CD4-positive, alpha-beta memory T cell (primary cell): ENCODE measurements at places on chromosomes 2 and 18. TPM values are rescaled to one million over a fixed set of nuclear protein-coding genes. Genes with fewer than 3 reads are reported as not detected.

The RNF144A gene
- 34.3 TPM for total RNA-seq

The TGFA gene
- total RNA-seq, result 4.2 TPM

The DSG1 gene
- total RNA-seq, result not detected

DNA sequence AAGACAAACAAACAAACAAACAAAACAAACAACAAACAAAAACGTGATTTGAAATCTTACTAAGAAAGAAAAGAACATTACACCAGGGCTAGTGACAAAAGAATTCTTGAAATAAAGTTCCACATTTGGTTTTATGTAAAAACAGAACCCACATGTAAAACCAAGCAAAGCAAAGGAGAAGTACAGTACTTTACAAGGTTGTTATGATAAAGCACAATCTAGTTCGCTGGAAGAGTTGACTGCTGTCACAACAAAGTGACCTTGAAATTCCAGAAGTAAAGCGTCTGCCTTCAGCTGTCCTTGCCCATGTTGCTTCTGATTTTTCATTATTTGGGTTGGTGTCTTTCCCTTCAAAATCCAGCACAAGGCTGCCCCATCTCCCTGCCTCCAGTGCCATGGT, 94.8 kb upstream of the CYRIA start:
- DNase-seq, result no peak
- H3K4me3 ChIP-seq, result no peak overlapping the region
- H3K27ac ChIP-seq, result no peak overlapping the region
- no peaks in the 10 kb centered on the region for H3K27me3 ChIP-seq
- no peaks in the 10 kb centered on the region for H3K36me3 ChIP-seq

The SLC38A11 gene
- total RNA-seq, result not detected

The RIT2 gene
- not detected for total RNA-seq

The IL1R2 gene
- total RNA-seq, result not detected

- H3K36me3 ChIP-seq, result no peaks in the 10 kb centered on the region
- H3K27ac ChIP-seq, result peak within 1 kb of the TSS; percentile 47
- H3K4me1 ChIP-seq, result peaks cover 8% of the 10 kb centered on the region
- DNase-seq, result peak; percentile 83
- peak within 1 kb of the TSS; percentile 54 for H3K4me3 ChIP-seq
These were observed at the start of gene KIF5C for GRCh38 chr2:148874868-148875341. Gene KIF5C, plus strand, starts transcription at chr2:148875227. Its CDS starts 391 bp downstream, at chr2:148875618.

The ANKRD53 gene
- not detected for total RNA-seq

DNA sequence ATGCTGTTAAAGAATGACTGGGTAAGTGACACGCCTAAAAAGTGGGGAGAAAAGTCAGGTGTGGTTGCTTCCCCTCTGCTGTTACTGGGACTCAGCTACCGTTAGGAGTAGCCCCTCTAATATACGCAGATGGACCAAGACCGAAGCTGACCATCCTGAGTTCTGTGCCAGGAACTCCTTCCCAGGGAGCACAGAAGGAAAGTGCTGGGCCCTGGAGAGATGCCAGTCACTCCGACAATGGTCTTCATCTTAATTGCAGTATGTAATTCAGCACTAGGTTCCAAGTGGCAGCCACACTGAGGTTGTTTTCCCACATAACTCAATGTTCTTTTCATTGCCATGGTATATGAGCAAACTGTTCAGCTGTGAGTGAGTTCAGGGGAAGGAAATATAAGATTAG, 19.6 kb upstream of the TMEM200C start:
- no peaks in the 10 kb centered on the region for H3K36me3 ChIP-seq
- H3K4me3 ChIP-seq, result no peak overlapping the region
- H3K4me1 ChIP-seq, result no peaks in the 10 kb centered on the region
- DNase-seq, result no peak
- H3K27me3 ChIP-seq, result no peaks in the 10 kb centered on the region
- H3K27ac ChIP-seq, result no peak overlapping the region

- no peak overlapping the region for H3K4me3 ChIP-seq
- no peak for DNase-seq
- H3K4me1 ChIP-seq, result no peaks in the 10 kb centered on the region
- H3K27ac ChIP-seq, result no peak overlapping the region
- H3K27me3 ChIP-seq, result no peaks in the 10 kb centered on the region
These were observed 12.8 kb downstream of the FANCL start for GRCh38 chr2:58228299-58228698.

DNA sequence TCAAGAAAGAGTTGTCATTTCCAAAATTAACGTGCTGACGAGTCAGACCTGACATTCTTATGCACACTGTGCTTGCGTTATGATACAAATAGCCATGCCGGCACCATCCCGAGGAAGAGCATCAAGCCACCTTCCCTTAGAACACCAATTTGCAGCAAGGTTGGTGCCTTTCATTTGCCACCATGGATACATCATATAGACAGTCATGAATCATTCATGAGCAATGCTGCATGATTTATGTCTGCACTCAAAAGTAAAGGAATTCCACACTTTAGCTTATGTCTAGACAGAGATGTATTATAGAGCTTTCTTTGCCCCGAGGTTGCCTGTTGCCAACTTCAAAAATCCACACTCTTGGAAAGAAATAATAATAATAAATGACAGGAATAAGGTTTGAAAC, 166.9 kb downstream of the VWC2L start:
- no peak overlapping the region for H3K4me3 ChIP-seq
- no peaks in the 10 kb centered on the region for H3K36me3 ChIP-seq
- no peaks in the 10 kb centered on the region for H3K27me3 ChIP-seq
- no peak overlapping the region for H3K27ac ChIP-seq
- H3K4me1 ChIP-seq, result no peaks in the 10 kb centered on the region
- no peak for DNase-seq

The STARD6 gene
- not detected for total RNA-seq

DNA sequence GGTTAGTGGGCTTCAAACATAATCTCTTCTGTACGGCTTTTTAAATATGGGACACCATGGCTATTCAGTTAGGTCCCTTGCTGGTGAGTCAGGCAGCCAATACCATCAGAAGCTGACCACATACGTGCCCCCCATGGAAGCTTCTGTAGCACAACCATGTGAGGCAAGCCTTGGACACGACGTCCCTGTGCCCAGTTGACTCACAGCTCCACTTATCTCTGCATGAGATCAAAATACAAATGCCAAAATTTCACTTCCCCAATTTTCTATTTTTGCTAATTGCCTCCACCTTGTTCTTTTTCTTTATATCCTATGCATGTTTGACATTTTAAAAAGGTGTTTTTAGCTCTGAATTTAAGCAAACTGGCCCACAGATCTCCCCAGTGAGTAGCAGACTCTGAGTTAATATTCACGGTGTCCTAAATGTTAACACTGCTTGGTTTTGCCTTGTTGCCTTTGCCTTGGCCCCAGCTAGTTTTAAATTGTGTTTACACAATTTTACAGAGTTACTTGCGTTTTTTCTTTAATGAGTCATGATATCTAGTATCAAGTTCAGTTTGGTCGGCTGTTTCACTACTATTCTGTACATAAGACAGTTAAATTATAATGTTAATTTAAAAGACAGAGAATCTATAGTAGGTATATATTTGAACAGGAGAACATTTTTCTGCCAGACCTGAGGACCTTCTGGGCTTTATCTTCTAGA, 77.5 kb downstream of the CDCA7 start:
- H3K27ac ChIP-seq, result no peak overlapping the region
- no peaks in the 10 kb centered on the region for H3K36me3 ChIP-seq
- H3K4me3 ChIP-seq, result no peak overlapping the region
- no peaks in the 10 kb centered on the region for H3K27me3 ChIP-seq
- DNase-seq, result no peak
- no peaks in the 10 kb centered on the region for H3K4me1 ChIP-seq

The RELCH gene
- total RNA-seq, result 59.4 TPM
